Activated naive CD8-positive, alpha-beta T cell treated with anti-CD3 and anti-CD28 coated beads for 36 hours (primary cell): ENCODE measurements at places on chromosomes 11 and 22. TPM values are rescaled to one million over a fixed set of nuclear protein-coding genes. Genes with fewer than 3 reads are reported as not detected.
A peak's percentile ranks its signal among the peaks of the same experiment; 100 is the strongest.

IGSF9B gene
- 46.5 TPM for total RNA-seq

GAL gene
- total RNA-seq = 8.4 TPM

PEX16 gene
- 34.8 TPM for total RNA-seq

OR5D16 gene
- not detected for total RNA-seq

AKIP1 gene
- total RNA-seq = 29.1 TPM

SOX6 gene
- total RNA-seq = 0.04 TPM

- H3K4me1 ChIP-seq = peaks cover 19% of the 10 kb centered on the region
- H3K27ac ChIP-seq = no peak overlapping the region
- H3K4me3 ChIP-seq = peak overlapping the region; percentile 63
- no peaks in the 10 kb centered on the region for H3K36me3 ChIP-seq
- no peaks in the 10 kb centered on the region for H3K27me3 ChIP-seq
These were observed 1.4 kb downstream of the PC start for GRCh38 chr11:66956689-66957290.

- H3K4me3 ChIP-seq = no peak overlapping the region
- no peak for DNase-seq
- peaks cover 7% of the 10 kb centered on the region for H3K4me1 ChIP-seq
- H3K27me3 ChIP-seq = no peaks in the 10 kb centered on the region
- H3K36me3 ChIP-seq = peaks cover 5% of the 10 kb centered on the region
These were observed 105.4 kb downstream of the CASP12 start for GRCh38 chr11:104792861-104793260.

DNA sequence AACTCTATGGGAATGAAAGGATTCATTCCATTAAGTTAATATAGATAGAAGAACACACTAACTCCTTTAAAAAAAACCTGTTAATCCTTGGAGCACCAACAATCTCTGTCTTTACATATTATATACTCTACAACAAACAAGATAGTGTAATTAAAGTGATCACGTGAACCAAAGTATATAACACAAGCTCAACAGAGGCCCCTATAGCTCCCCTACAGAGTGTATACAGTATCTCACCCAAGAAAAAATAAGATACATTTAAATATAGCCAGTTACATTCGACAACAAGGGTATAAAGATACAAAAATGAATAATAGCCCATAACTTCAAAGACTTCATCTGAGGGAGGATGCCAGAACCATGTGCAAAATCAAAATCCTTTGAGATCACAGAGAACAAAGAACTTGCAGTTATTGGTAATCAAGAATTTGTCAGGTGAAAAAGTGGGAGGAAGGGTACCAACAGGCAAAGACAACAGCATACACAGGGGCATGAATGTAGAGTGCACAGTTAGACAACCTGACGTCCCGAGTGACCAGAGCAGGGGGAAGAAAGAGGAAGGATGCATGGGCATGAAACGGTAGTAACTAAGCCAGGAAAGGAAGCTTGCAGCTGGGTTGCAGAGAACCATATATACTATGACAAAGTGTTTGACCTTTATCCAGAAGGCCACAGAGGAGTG lies 4.7 kb downstream of the FCHSD2 start:
- no peaks in the 10 kb centered on the region for H3K27me3 ChIP-seq
- peak overlapping the region; percentile 45 for H3K27ac ChIP-seq
- H3K4me3 ChIP-seq = no peak overlapping the region
- H3K4me1 ChIP-seq = peaks cover 32% of the 10 kb centered on the region
- peaks cover 21% of the 10 kb centered on the region for H3K36me3 ChIP-seq

- H3K4me3 ChIP-seq = no peak overlapping the region
- H3K27me3 ChIP-seq = no peaks in the 10 kb centered on the region
- no peaks in the 10 kb centered on the region for H3K4me1 ChIP-seq
- no peaks in the 10 kb centered on the region for H3K36me3 ChIP-seq
- no peak overlapping the region for H3K27ac ChIP-seq
These were observed 1.6 kb downstream of the KCNJ1 start for GRCh38 chr11:128865490-128865889.

DNA sequence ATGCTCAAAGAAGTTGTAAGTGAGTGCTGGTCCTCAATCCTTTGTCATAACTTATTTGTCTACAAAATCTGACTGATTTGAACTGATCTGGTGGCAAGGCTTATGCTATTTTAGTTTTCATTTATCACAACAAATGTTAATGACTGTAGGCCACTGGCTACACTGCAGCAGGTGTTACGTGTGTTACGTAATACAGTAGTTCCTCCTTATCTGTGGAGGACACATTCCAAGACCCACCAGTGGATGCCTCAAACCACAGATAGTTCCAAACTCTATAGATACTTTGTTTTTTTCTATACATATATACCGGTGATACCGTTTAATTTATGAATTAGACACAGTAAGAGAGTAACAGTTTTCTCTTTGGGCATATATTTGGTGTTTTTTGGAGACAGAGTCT lies 7.0 kb downstream of the MADD start:
- H3K4me3 ChIP-seq = no peak overlapping the region
- DNase-seq = no peak
- peaks cover 16% of the 10 kb centered on the region for H3K4me1 ChIP-seq
- no peaks in the 10 kb centered on the region for H3K27me3 ChIP-seq
- peaks cover 12% of the 10 kb centered on the region for H3K36me3 ChIP-seq

GRCh38 chr11:69229511-69229910 lies 64.4 kb upstream of the MYEOV start:
- H3K36me3 ChIP-seq = no peaks in the 10 kb centered on the region
- no peak for DNase-seq
- no peak overlapping the region for H3K4me3 ChIP-seq
- H3K27ac ChIP-seq = no peak overlapping the region
- peaks cover 25% of the 10 kb centered on the region for H3K27me3 ChIP-seq

DNA sequence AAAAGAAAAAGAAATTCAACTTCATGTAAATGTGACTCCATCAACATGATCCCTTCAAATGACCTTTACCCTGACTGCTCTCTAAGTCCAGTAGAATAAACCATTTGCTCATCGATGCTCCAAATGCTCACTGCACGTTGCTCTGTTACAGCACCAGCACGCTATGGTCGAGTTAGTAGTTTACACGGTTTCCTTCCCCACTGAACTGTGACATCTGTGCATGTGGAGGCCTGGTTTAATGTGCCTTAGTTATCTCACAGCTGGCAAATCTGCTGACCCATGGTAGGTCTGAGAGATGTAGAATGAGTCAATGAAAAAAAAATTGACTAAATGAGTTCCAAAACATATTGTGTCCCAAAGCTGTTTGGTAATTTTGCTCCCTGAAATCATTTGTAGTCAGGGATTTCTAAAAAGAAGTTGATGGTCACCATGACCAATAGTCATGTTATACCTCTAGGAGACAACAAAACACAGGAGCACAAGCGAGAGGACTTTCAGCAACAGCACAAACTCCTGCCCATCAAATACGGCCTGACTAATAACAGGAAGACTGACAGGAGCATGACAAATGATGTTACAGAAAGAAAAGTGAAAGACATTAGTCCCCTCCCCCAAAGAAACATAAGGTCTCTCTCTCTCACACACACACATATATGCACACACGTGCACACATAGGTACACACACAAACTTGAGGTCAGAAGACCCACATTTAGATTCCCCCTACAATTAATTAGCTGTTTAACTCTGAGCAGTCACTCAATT lies 624.5 kb downstream of the OPCML start:
- no peaks in the 10 kb centered on the region for H3K36me3 ChIP-seq
- no peak for DNase-seq
- H3K4me3 ChIP-seq = no peak overlapping the region
- no peaks in the 10 kb centered on the region for H3K4me1 ChIP-seq
- no peak overlapping the region for H3K27ac ChIP-seq

DNA sequence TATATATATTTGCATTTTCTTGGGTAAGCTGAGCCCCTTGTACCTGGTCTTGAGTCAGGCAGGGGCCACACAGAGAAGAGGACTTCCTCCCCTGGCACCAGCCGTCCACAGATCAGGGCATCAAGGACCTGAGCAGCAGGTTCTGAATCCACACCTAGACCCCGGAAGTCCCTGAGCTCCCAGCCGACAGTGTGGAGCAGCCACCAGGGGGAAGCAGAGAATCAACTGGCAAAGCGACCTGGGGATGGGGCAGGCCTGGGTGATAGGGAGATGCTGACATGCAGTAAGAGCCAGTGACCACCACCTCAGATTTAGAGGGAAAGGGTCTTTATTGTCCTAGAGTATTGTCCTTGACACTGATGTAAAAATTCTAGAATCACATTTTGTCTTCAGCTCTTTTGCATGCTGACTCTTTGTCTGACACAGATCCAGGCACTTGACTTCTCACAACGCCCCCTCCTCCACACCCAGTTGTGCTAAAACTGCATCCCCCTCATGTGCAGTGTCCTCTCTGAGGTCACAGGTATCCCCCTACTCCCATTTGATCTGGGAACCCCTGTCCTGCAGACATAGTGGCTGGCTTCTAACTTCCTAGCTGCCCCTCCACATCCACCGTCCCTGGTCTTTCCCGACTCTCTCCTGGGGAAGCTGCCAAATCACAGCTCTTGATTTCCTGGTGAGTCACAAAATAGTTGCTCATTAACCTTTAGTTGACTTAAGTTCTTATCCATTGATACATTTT lies 109.3 kb downstream of the GGTLC2 start:
- no peaks in the 10 kb centered on the region for H3K27me3 ChIP-seq
- no peak overlapping the region for H3K4me3 ChIP-seq
- H3K27ac ChIP-seq = peak overlapping the region; percentile 63
- peak; percentile 80 for DNase-seq
- peaks cover 25% of the 10 kb centered on the region for H3K4me1 ChIP-seq
- H3K36me3 ChIP-seq = no peaks in the 10 kb centered on the region

DNA sequence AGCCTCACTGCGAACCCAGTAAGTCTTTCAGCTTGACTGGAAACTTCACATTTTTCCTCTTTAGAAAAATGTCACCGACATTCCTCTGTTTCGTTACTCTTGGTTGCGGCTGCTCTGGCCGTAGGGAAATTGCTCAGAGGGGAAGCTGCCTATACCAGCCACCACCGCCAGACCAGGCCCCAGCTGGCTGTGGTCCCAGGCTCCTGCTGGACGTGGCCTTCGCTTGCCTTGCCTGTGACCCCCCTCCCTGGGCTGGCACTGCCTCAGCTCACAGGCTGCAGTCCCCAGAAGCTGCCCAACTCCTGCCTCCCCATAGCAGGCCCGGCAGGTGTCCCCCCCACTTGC lies 197.8 kb downstream of the MN1 start:
- H3K36me3 ChIP-seq = no peaks in the 10 kb centered on the region
- H3K4me3 ChIP-seq = no peak overlapping the region
- H3K27ac ChIP-seq = no peak overlapping the region
- peaks cover 5% of the 10 kb centered on the region for H3K27me3 ChIP-seq

GRCh38 chr11:10019906-10020682 lies 273.9 kb downstream of the SBF2 start:
- no peak overlapping the region for H3K27ac ChIP-seq
- no peaks in the 10 kb centered on the region for H3K27me3 ChIP-seq
- DNase-seq = no peak
- peaks cover 13% of the 10 kb centered on the region for H3K4me1 ChIP-seq
- H3K36me3 ChIP-seq = peaks cover 10% of the 10 kb centered on the region
- no peak overlapping the region for H3K4me3 ChIP-seq

DNA sequence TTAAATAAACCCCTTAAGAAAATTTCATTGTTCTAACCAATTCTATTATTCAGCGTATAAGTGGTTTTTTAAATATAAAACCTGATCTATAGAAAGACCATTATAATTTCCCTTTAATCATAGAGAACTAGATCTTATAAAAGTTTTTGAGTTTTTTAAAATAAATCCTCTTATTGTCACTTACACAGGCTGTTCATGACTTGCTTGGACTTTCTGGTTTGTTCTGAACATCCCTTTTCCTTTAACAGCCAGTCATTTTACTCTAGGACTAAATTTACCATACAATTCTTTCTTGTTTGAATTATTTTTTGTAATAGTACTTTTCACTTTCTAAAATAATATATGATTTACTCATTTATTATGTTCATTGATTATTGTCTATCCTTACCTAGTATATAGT lies 4.7 kb downstream of the NXPE2 start:
- H3K36me3 ChIP-seq = no peaks in the 10 kb centered on the region
- no peak overlapping the region for H3K4me3 ChIP-seq
- no peak overlapping the region for H3K27ac ChIP-seq
- peaks cover 3% of the 10 kb centered on the region for H3K27me3 ChIP-seq
- no peak for DNase-seq
- H3K4me1 ChIP-seq = no peaks in the 10 kb centered on the region

GRCh38 chr11:129023968-129024676 lies 81.5 kb upstream of the TP53AIP1 start:
- no peak for DNase-seq
- no peaks in the 10 kb centered on the region for H3K27me3 ChIP-seq
- peaks cover 13% of the 10 kb centered on the region for H3K4me1 ChIP-seq
- no peak overlapping the region for H3K27ac ChIP-seq
- H3K36me3 ChIP-seq = no peaks in the 10 kb centered on the region
- no peak overlapping the region for H3K4me3 ChIP-seq

DNA sequence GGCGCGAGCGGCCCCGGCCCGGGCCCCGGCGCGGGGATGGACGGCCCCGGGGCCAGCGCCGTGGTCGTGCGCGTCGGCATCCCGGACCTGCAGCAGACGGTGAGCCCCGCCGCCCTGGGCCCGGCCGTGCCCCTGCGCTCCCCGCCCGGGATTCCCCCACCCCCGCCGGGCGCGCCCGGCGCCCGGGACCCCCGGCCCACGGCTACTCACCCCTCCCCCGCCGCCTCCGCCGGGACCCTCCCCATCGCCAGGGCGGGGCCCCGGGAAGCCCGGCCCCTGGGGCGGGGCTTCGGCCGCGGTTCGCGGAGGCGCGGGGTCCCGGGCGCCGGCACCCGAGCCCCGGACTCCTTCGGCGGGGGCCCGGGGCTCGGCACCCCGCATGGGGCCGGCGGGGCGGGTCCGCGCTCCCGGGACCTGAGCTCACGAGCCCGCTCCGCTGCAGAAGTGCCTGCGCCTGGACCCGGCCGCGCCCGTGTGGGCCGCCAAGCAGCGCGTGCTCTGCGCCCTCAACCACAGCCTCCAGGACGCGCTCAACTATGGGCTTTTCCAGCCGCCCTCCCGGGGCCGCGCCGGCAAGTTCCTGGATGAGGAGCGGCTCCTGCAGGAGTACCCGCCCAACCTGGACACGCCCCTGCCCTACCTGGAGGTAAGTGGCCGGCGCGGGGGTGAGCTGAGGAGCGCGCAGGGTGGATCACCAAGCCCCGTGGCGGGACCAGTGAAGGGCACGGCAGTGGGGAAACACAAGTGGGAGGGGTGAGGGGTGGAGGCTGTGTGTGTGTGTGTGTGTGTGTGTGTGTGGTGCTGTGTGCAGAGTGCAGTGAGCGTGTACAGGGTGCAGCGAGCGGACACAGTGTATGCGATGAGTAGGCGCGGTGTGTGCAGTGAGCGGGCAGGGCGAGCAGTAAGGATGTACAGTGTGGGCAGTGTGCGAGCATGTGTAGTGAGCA lies 2.3 kb downstream of the SHANK3 start:
- peak overlapping the region; percentile 2 for H3K4me3 ChIP-seq
- H3K27me3 ChIP-seq = peaks cover 31% of the 10 kb centered on the region
- DNase-seq = peak; percentile 26
- H3K27ac ChIP-seq = no peak overlapping the region
- no peaks in the 10 kb centered on the region for H3K36me3 ChIP-seq

DNA sequence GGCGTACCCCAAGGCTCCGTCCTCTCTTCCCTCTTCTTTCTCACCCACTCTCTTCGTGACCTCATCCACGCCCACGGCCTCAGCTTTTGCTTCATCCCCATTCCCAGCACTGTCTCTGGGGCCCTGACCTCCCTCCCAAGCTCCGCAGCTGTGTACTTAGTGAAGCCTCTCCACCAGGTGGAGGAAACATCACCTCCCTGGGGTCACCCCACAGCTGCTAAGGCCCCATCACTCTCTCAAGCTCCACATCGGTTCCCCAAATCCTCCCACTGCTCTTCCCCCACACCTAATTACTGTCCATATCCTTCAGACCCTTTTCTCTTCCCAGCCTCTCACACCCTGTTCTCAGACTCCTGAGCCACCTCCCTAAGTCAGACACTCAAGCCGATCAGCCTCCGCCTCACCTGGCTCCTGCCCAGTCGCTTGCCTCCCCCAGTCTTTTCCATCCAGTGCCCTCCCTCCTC lies 7.9 kb upstream of the SYT7 start:
- peak overlapping the region; percentile 62 for H3K4me3 ChIP-seq
- H3K27me3 ChIP-seq = peaks cover 16% of the 10 kb centered on the region
- H3K27ac ChIP-seq = no peak overlapping the region
